ENCODE measurements at places on chromosomes 13 and 19. TPM values are rescaled to one million over a fixed set of nuclear protein-coding genes. Genes with fewer than 3 reads are reported as not detected.

C19orf67 gene
- total RNA-seq, result not detected

PRR19 gene
- total RNA-seq, result not detected

- DNase-seq, result no peak
These were observed 767 bp upstream of the ZNF793 start for GRCh38 chr19:37505958-37506386.

GRCh38 chr13:46761866-46762265 is 35.1 kb downstream of the ESD start:
- DNase-seq, result no peak

ZNF497 gene
- 0.53 TPM for total RNA-seq

DNA sequence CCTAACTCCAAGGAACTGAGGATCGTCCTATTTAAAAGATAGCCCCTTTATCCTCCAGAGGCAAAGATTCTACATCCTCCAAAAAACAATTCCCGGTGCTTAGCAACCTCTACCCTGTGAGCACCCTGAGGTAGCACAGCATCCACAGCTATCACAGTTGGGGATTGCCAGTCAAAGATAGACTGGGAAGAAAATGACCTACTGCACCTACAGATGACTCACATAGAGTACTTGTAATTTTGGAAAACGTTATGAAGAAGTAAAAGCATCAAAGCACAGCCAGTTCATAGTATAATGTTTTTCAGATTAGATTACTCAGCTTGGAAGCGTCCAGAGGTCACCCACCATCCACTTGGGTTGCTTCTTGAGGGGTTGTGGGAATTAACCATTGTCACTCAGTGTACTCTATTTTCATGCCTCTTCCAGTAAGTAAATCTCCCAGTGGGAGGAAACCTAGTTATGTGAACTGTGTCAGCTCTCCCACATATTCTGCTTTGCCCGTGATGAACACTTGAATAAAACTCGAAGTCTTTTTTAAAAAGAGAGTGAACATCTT is 8.9 kb upstream of the FAM124A start:
- DNase-seq, result no peak

DNA sequence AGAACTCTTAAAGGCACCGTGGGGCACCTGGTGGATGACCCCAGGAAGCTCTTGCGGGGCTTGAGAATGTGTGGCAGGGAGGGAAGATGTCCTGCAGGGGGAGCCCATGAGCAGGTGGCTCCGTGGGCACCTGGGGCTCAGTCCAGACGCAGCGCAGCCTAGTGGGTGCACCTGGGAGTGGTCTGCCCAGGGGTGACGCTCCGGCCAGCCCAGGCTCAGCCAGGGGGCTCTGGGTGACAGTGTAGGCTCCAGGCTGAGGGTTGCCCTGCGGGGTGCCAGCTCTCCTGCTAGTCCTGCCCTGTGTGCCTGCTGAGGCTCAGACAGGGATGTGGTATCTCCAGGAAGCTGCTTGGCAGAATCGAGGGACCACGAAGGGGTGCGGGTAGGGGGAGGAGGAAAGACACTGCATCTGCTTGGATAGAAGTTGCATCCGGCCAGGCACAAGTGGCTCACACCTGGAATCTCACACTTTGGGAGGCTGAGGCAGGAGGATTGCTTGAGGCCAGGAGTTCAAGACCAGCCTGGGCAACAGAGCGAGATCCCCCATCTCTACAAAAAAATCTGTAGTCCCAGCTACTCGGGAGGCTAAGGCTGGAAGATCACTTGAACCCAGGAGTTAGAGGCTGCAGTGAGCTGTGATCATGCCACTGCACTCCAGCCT is 15.0 kb upstream of the PGLS start:
- DNase-seq, result peak; percentile 63

SPPL2B gene
- total RNA-seq, result 10.0 TPM

- peak; percentile 79 for DNase-seq
These were observed 629.9 kb downstream of the DIAPH3 start for GRCh38 chr13:59533561-59534555.

- DNase-seq, result peak; percentile 3
These were observed 27.1 kb downstream of the DGKH start for GRCh38 chr13:42075517-42075916.

DNA sequence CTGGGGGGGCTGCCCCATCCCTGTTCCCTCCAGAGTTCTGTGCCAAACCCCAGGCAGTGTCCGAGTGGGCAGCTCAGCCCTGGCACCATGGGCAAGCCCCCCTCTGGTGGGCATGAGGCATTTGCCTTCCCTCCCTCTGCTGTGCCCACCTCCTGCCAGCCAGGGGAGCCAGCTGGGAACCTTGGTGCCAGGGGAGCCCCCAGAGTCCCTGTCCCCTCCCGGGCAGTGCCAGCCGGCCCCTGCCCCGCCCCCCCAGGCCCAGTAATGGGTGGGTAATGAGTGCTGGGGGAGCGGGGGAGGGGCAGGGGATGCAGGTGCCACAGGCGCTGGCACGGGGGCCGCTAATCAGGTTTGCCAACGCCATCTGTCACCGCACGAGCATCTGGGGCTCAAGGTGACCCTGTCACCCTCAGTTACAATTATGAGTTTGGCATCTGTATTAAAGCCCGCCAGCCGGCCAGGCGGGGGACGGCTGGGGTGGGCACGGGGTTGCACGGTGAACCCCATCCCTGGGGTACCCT is 5.9 kb downstream of the DAND5 start:
- no peak for DNase-seq

DNA sequence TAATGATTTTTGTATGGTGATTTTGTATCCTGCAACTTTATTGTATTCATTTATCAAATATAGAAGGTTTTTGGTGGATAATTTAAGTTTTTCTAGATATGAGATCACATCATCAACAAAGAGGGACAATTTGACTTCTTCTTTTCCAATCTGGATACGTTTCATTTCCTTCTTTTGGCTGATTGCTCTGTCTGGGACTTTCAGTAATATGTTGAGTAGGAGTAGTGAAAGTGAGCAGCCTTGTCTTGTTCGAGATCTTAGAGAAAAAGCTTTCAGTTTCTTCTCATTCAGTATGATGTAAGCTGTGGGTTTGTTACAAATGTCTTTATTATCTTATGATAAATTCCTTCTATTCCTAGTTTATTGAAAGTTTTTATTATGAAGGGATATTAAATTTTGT is 352.0 kb upstream of the DACH1 start:
- no peak for DNase-seq

CRX gene
- not detected for total RNA-seq

DNA sequence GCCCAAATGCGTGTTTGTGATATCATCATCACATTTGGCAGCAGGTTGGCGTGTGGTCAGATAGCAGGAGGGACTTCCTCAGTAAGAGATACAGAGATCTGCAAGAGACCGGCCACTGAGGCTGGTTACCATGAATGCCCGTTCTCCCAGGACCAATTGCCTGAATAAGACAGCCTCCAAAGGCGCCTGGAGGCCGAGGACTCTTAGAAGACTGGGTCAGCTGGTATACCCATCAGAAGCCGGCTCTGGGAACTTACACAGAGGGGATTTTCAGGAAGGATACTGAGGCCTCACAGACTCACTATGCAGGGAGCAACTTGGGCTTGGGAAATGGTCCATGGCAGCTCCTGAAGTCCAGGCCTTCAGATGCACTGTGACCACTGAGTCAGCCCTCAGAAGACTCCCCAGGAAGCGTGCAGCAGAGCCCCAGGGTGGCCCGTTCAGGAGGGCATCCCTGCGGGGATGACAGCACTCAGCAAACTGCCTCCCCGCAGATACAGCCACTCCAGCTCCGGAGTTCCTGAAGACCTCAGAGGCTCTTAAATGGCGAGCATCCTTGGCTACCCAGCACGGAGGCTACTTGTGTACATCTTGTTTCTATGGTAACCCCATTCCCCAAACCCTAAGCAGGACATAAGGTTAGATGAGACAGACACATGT is 26.4 kb upstream of the VSTM2B start:
- no peak for DNase-seq
